ENCODE measurements at places on chromosomes 7 and 10.

DNA sequence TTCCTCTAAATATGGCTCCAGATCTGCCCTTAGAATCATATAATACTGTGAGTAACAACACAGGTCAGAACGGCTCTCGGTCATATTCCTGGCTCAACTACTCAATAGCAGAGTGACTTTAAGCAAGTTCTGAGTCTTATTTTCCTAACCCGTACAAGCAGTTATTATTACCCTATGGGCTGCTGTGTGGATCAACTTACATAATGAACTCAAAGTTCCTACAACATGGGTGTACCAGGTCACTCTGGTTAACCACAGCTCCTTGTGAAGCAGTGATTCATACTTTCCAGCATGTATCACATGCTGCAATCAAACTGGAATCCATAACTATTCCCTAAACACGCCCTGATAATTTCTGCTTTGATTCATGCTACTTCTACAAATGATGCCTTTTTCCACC lies 107.3 kb downstream of the LRRN3 start:
- no peak overlapping the region for H3K4me3 ChIP-seq
- H3K4me1 ChIP-seq = no peaks in the 10 kb centered on the region
- no peak overlapping the region for H3K27ac ChIP-seq
- H3K27me3 ChIP-seq = no peaks in the 10 kb centered on the region
- no peak for DNase-seq

DNA sequence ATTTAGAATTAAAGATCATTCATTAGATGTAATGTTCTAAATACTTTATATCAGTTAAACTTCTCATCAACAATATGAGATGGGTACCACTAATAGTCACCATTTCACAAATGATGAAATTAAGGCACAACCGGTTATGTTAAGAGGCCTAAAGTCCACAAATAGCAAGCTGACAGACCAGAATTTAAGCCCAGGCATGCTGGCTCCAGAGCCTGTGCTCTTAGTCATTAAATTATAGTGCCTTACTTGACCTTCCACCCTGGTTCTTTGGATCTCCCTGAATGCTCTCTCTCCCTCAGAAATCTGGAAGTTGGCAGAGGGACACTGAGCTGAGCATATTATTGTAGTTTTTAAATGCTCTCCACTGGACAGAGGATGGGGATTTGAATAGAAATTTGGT lies 3.6 kb downstream of the LIPN start:
- no peaks in the 10 kb centered on the region for H3K36me3 ChIP-seq
- DNase-seq = no peak
- H3K4me1 ChIP-seq = no peaks in the 10 kb centered on the region
- no peaks in the 10 kb centered on the region for H3K27me3 ChIP-seq
- no peak overlapping the region for H3K4me3 ChIP-seq

DNA sequence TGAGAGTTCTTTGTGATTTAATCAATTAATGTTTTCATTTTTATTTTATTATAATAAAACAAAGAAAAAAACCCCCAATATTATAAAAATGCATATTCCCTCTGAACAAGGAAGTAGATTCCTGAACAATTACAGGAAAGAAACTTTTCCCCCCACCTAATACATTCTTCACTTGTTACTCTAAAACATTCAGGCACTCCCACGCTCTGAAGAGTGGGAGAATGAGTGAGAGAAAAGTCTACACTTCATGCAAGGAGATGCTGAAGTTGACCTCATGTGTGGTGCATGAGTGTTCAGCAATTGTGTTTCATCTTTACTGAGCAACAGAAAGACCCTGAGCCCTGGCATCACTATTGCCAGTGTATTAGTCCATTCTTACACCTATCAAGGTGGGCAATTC lies 244.2 kb upstream of the IGFBP3 start:
- H3K4me3 ChIP-seq = no peak overlapping the region
- no peaks in the 10 kb centered on the region for H3K27me3 ChIP-seq
- no peaks in the 10 kb centered on the region for H3K4me1 ChIP-seq
- H3K27ac ChIP-seq = no peak overlapping the region
- H3K36me3 ChIP-seq = no peaks in the 10 kb centered on the region

DNA sequence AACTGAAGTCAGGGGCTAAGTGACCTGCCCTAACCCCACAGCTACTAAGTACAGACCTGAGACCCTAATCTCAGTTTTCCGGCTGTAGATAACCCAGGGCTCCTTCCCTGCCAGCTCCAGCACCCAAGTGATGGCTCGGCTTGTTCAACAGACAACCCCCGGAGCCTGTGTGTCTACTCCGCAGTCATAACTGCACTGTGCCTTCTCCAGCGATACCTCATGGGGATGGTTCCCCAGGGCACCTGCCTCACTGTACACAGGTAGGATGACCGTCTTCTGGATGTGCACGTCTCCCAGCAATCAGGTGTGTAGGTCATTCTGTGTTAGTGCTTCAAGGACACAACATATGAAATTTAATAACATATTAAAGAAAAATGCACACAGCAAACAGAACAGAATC lies 37.1 kb downstream of the CPXM2 start:
- no peak for DNase-seq
- no peaks in the 10 kb centered on the region for H3K27me3 ChIP-seq
- H3K4me1 ChIP-seq = peaks cover 60% of the 10 kb centered on the region
- H3K27ac ChIP-seq = no peak overlapping the region
- no peak overlapping the region for H3K4me3 ChIP-seq

GRCh38 chr10:119495545-119495944 lies 47.0 kb downstream of the RGS10 start:
- H3K27ac ChIP-seq = no peak overlapping the region
- no peaks in the 10 kb centered on the region for H3K27me3 ChIP-seq
- H3K4me3 ChIP-seq = no peak overlapping the region
- peaks cover 31% of the 10 kb centered on the region for H3K4me1 ChIP-seq

- no peak overlapping the region for H3K27ac ChIP-seq
- DNase-seq = no peak
- no peaks in the 10 kb centered on the region for H3K27me3 ChIP-seq
- no peak overlapping the region for H3K4me3 ChIP-seq
- H3K4me1 ChIP-seq = no peaks in the 10 kb centered on the region
These were observed 49.5 kb upstream of the HDAC9 start for GRCh38 chr7:18445916-18446520.

- DNase-seq = no peak
- no peak overlapping the region for H3K4me3 ChIP-seq
- no peaks in the 10 kb centered on the region for H3K27me3 ChIP-seq
- no peak overlapping the region for H3K27ac ChIP-seq
- H3K36me3 ChIP-seq = no peaks in the 10 kb centered on the region
These were observed 37.7 kb upstream of the HABP2 start for GRCh38 chr10:113515161-113515560.

GRCh38 chr7:121494516-121494915 lies 98.4 kb upstream of the FAM3C start:
- no peak overlapping the region for H3K27ac ChIP-seq
- H3K27me3 ChIP-seq = no peaks in the 10 kb centered on the region
- H3K4me3 ChIP-seq = no peak overlapping the region
- no peaks in the 10 kb centered on the region for H3K36me3 ChIP-seq
- no peak for DNase-seq

All from sigmoid colon (tissue), 7 donors.